Retina (tissue), 1 donor: ENCODE measurements at places on chromosomes 5 and 9.

GRCh38 chr5:111127453-111128195 lies 35.5 kb downstream of the WDR36 start:
- DNase-seq: no peak

DNA sequence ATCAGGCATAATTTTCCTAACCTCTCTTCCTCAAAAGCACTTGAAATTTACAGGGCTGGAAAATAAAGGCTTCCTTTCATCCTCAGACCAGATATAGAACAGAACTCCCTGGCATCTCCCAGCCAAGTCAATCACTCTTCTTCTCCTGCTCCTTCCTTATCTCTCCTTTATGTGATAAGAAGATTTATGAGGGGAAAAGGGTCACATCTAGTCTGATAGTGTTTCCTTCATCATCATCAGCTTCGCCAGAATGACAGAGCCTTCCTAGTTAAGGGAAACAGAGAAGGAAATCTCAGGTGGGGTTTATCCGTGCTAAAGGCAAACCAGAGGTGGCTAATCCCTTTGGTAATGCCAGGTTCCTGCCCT lies 36.2 kb downstream of the LIX1 start:
- no peak for DNase-seq

DNA sequence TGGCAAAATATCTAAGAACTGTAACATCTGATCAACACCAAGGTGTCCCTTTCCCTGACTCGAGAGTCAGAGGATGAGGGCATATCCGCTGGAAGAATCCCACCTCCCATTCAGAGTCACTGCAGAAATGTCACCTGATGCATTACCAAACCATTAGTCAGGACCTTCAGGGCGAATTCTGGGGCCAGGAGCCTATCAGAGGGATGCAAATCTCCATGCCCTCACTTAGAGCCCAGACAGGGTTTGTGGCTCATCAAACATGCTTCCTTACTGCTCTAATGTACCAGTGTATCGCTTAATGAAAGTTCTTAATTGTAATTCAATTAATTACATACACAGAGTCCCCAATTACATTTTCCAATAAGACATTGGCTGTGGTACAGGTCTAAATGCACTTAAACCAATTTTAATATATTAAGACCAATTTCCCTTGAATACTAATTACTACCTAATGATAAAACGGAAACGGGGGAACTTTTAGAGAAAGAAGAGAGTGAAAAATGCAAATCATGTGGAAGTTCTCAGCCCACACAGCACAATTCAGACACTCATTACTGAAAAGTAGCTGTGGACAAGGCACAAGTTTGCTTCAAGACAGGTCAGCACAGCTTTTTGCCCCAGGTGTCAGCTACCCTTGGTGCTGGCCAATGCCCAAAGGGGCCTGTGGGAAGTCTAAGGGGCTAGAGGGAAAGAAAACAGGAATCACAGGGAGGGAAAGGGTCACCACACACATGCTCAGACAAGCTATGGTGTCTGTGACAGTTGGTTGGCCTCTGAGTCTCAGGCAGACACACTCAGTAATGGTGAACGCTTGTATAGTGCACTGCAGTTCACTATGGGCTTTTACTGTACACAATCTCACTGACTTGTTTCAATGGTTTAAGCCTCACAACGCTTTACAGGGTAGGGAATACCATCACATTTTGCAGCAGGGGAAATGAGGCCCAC lies 211.6 kb downstream of the MAPKAP1 start:
- DNase-seq: no peak

DNA sequence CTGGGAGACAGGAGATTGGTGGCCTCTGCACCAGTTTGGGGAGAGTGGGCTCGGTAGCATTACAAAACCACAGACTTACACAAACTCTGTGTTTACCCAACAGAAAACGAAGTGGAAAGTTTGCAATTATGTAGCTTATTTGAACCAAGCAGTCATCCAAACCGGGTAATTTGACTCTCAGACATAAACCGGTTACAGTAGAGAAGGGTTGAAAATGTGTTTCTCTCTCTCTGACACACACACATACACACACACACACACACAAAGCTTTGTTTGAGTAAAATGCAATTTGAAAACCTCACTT lies 97.1 kb upstream of the ZNF608 start:
- DNase-seq: no peak

DNA sequence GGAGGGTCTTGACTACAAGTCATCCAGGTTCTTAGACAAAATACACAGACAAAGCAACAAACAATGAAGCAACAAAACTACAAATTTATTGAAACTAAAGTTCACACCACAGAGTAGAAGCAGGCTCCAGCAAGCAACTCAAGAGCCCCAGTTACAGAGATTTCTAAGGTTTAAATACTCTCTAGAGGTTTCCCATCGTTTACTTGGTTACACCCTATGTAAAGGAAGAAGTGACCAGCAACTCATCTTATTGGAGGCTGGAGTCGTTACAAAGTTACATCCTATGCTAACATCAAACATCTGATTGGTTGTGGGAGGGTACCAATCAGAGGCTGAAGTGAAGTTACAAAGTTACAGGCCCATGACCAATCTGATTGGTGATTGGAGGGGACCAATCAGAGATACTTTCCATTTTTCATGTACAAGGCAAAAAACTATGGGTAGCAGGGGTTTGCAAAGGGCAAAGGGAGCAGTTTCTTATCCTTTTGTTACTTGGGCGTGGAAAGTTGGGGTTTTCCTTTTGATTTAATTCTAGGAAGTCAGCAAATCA lies 2292.6 kb upstream of the C9orf72 start:
- DNase-seq: no peak

GRCh38 chr9:76873056-76873792 lies 32.7 kb downstream of the PRUNE2 start:
- peak; percentile 57 for DNase-seq

- peak; percentile 54 for DNase-seq
Measured at GRCh38 chr5:179319741-179320281, 25.4 kb downstream of the ADAMTS2 start.
